ENCODE measurements at places on chromosomes 4 and X.
A peak's percentile ranks its signal among the peaks of the same experiment; 100 is the strongest.

- DNase-seq = no peak
Measured at GRCh38 chr4:1169691-1170096, 2.7 kb downstream of the SPON2 start.

DNA sequence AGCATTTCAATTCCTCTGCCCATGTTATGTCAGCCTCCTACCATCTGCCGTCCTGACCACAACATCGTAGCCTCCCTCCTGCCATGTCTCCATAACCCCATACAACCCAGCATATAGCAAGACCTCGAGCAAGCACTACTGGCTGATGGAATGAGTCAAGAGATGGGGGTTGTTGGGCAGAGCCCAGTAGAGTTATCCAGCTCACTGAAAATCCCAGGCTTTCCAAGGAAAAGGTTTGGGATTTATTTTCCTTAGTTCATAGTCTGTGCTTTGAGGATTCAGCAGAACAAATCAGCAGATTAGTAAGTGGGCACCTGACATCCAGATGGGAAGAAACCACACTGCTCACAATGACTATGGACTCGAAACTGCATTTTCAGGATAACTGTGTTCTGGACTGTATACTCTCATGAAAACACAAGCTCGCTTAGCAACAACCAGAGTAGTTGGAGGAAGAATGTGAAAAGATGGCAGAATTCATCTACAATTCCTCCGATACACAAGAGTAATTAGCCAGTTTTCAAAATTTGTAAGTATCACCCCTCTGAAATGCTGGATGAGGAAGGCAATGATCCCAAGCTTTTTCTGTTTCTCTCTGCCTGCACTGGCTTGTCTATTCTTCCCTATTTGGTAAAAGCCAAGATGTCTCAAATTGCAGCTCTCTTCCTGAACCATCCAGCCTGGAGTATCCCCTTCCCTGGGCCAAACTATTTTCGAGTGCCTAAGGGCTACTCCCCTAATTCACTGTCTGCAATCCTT is 186.2 kb upstream of the TBL1X start:
- DNase-seq = peak; percentile 4

DNA sequence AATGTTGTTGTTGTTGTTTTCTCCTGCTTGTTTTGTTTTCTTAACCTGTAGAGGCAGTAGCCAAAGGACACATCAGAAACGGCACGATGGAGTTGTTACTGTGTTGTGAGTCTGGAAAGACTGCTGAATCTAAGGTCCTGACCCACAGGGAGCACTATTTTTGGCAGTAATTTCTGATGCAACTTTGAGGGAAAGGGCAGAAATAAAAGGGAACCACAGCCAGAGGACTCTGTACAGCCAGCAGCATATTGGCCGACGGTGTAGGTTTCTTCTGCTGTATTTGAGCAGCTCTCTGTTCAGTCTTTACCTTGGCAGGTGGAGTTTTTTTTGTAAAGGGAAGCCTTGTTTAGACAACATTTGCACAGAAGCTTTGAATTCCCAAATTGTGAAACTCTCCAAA is 203.0 kb upstream of the GPR101 start:
- DNase-seq = no peak

GRCh38 chrX:47222751-47223350 is 4.4 kb downstream of the CDK16 start:
- no peak for DNase-seq

GRCh38 chr4:101028886-101029285 is 318.4 kb downstream of the PPP3CA start:
- no peak for DNase-seq

GRCh38 chr4:94354474-94354896 is 11.8 kb upstream of the HPGDS start:
- DNase-seq = no peak

GRCh38 chrX:47683184-47683828 is 24.3 kb upstream of the UXT start:
- DNase-seq = peak; percentile 18

- no peak for DNase-seq
Measured at GRCh38 chr4:660401-660800, 13.7 kb downstream of the ATP5ME start.

DNA sequence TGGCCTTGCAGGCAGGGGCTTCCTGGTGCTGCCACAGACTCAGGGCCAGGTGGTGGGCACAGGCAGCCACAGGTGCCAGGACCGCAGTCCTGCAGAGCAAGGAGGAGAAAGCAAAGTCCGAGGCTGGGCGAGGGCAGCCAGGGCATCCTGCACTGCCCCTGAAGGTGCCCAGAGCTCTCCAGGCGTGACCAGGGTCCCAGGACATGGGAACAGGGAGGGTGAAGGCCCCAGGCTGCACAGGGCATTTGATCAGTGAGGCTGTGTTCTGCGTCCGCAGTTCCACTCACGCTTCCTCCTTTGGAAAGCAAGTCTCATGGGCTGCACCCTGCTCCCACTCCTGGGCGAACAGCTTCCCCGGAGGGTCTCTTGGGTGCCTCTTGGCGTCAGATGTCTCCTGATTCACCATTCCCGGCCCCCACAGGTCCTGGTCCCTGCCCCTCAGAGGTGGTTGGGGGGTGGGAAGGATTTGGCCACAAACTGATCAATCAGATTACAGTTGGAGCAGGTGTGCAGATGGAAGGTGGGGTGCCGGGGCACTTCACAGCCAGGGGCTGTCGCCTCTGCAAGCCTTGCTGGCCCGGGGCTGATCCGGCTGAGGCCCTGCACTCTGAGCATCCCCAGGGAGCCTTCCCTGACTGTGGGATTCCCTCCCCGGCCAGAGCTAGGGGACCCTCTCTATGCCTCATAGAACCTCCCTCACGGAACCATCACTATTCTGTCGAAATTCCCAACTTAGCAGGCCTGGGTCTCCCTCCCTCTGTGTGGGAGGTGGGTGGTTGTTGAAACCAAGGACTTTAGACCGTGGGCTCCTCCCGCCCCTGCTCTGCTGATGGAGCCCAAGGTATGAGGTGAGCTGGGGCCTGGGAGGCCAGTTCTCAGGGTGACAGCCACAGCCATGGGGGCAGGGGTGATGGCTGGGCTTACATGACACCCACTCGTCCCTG is 3.3 kb downstream of the SH3TC1 start:
- DNase-seq = no peak

DNA sequence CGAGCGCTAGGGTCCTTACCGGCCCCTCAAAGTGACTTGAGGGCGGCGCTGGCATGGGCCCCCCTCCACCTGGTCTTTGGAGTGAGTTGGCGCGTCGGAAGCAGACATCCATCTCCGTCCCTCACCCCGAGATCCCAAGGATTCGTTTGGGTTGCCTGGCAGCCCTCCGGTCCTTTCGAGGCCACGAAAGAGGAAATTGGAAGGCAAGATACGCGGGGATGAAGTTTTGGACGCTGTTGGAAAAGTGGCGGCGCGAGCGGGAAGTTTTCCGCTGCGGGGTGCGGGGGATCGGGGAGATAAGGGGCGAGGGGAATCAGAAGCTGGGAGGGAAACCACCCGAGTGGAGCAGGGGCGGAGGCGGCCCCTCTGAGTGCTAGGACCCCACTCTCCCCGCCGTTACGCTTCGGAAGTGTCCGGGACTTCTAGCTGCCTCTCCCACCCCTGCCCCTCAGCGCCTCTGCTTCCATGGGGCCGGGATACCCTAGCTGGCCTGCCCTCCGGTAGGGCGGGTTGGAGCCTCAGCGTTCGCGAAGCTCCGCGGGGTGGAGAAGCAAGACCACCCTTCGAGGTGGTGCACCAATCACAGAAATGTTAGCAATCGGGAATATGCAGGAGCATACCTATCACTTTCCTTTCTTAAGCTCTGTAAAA is 57.8 kb downstream of the FRMPD3 start:
- DNase-seq = no peak

DNA sequence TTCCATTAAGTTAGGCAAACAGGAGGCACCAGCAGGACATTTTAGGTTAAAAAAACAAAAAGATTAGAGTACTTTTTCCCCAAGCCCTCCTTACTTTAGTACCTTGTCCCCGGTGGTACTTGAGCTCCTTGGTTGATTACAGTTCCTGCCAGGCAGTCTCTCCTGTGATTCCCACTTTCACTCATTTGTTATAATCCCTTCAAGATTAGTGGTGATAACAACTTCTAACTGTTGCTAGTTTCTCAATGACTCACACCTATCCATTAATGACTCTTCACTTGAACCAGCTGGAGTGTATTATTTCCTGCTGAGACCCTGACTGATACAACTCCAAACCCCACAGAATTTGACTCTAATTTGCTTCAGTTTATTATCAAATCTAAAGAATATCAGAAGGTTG is 765.0 kb upstream of the DIAPH2 start:
- DNase-seq = no peak

- no peak for DNase-seq
Measured at GRCh38 chr4:147825451-147826287, 93.8 kb downstream of the ARHGAP10 start.

DNA sequence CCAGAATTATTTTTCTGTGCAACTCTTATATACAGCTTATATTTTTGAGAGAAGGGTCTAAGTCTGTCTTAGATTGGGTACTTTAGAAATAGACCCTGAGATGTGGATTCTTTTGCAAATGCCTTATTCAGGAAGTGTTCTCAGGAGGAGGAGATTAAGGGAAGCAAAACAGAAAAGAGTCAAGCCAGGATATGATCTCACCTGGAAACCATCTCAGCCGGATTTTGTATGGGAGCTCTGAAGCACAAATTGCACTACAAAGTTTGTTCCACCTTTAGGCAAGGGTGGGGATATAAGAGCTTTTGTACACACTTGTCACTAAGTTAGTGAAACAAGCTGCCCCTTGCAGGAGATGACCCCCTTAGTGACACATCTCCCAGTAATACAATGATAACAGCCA is 121.2 kb upstream of the GRPR start:
- DNase-seq = peak; percentile 20

DNA sequence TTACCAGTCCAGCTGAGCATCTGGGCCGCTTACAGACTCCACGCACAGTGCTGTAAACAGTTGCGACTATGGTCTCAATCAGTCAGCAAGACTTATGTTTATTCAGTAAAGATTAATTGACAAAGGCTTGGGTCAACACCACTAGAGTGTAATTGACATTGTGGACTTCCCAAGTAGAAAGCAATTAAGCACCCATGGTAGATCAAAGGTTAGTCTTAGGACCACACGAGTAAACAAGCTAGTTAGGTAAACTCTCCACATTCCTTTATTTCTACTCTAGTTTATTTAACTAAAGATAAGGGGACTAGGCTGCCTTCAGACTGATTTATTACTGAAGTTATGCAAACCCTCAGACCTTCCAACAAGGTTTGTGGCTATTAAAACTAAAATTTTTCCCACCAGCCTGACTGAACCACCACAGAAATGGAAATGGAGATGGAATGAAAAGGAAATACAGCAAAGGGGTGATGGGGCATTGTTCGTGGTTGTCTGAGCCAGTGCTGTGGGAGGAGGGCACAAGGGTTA is 44.2 kb downstream of the MTHFD2L start:
- peak; percentile 51 for DNase-seq

DNA sequence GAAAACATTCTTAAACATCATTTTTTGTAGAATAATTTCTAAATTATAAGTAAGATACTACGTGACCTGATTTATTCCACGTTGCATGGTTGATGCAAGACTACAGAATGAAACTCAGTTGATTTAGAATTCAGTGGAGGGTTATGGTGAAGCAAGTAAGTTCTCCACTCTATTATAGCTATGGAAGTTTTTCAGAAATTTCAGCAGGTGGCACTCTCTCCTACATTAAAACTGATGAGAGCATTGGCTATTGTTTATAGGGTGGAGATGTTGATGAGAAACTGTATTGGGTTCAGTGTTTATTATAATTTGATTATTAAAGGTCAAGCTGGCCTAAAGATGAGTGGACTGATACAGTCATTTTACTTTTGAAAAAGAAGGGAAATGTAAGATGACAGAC is 88.0 kb downstream of the FNIP2 start:
- DNase-seq = peak; percentile 47

- peak; percentile 25 for DNase-seq
Measured at GRCh38 chr4:110754716-110755115, 131.8 kb upstream of the PITX2 start.

DNA sequence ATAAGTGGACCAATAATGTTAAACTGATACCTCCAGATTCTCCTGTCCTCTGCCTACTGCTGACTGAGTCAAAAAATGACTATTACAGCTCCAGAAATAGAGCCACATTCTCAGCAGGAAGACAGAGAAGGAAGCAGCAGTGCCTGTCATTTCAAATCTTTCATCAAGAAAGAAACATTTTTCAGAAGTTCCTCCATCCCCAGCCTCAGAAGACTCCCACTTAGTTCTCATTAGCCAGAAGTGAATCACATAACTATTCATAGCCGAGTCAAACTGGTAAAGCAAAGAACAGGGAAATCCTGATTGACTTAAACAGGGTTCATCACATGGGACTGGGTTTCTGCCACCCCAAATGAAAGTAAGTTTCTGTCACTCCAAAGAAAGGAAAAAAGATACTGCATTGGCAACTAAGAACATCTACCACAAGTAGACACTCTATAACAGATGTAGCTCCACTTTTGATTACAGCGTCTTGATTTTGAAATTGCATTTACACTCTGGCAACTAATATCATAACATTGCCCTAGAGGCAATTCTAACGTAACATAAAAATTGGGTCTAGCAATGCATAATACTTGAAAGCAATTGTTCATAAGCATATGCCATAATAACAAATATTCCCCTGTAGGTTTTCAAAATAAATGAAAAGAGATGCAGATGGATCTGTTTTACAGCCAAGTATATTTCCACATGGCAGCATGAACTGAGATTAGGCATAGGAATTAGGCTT is 599.8 kb downstream of the GALNTL6 start:
- no peak for DNase-seq

GRCh38 chrX:23788521-23788920 is 5.5 kb downstream of the SAT1 start:
- DNase-seq = peak; percentile 86

GRCh38 chr4:91734682-91735081 is 569.1 kb upstream of the GRID2 start:
- no peak for DNase-seq

DNA sequence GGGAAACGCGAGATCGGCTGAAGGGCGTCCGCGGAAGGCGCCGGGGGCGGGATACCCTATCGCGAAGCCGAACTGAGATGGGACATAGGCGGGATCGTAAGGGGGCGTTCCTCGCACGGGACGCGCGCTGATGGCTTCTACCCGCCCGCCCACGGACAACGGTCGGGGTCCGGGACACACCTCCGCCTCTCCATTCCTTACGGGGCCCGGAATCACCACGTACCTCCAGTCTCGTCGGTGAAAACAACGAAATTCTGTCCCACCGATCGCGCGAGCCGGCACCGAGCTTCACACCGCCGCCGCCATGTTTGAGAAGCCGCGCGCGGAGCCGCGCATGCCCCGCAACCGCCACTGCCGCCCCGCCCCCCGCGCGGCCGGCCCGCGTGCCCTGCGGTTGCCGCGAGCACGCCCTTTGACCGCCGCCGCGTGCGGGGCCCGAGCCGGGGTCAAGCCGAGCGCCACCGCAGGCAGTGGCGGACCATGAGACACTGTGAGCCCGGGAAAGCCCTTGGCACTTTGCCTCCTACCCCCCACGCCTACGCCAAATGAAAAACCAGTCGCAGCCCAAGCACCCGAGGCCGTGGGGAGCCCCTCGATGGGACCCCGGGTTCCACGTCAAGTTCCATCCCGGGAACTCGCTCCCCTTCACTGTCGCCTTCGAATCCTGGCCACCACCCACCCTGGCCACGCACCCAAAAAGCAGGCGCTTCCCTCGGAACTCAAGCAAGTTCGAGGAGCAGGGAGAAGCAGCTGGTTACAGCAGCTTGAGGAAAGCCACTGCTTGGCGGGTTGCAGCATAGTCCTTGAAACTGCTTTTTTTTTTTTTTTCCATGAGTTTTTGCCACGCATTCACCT is at the start of gene SCML2:
Gene SCML2, minus strand, starts transcription at position 320 of the 855 bp plus-strand sequence. CDS start 20,617 bp downstream, outside the sequence.
- DNase-seq = peak; percentile 4

Data from renal cortical epithelial cell (primary cell).